ENCODE measurements at places on chromosomes 4 and X.

DNA sequence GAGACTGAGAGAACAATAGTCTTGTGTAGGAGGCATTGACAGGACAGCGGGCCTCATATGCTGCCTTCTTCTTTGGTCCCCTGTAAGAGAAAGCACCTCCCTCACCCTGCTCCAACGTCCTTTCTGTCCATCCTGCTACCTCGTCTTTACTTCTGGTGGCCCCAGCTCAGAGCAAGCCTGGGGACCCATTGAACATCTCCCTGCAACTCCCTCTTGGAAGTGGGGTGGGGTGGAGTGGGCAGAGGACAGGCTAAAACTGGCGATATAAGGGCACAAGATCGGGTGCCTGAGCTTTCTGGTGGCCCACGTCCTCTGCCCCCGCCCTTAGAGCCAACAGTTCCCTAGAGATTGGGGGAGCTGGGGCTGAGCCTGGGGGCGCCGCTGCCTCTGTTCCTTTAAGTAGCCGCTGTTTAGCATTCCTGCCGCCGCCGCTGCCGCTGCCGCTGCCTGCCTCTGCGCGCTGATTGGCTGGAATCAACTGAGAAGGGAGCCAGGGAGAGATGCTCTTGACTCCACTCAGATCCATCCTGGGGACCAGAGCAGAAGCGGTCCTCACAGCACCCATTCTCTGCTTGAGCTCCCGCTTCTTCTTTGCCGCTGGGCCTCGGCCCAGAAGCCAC lies at the start of gene DLG3:
Gene DLG3, plus strand, starts transcription at position 510 of the 620 bp plus-strand sequence. CDS start 367 bp downstream, outside the sequence.
- DNase-seq = no peak

GRCh38 chrX:16212436-16212835 lies 45.2 kb downstream of the MAGEB17 start:
- DNase-seq = no peak

GRCh38 chr4:149676076-149676475 lies 139.6 kb downstream of the IQCM start:
- no peak for DNase-seq

DNA sequence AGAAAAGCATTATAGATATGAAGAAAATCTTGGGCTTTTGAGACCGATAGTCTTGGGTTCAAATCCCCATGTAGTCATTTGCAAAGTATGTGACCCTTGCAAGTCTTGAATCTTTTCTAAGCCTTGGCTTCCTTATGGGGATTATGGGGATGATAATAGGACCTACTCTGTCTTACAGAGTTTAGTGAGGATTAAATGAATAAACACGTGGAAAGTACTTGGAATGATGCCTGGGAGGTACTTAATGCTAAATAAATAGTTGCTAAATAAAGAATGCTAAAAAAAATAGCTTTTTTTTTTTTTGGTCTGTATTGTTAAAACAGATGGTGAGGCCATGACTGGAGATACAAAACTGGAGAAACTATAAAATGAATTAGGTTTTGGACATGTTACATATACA lies 292.7 kb downstream of the GPAT3 start:
- no peak for DNase-seq

- DNase-seq = no peak
Observed at GRCh38 chrX:18348047-18348446, 6.4 kb downstream of the SCML2 start.

- DNase-seq = no peak
Observed at GRCh38 chr4:128285085-128285997, 2.3 kb downstream of the PGRMC2 start.

DNA sequence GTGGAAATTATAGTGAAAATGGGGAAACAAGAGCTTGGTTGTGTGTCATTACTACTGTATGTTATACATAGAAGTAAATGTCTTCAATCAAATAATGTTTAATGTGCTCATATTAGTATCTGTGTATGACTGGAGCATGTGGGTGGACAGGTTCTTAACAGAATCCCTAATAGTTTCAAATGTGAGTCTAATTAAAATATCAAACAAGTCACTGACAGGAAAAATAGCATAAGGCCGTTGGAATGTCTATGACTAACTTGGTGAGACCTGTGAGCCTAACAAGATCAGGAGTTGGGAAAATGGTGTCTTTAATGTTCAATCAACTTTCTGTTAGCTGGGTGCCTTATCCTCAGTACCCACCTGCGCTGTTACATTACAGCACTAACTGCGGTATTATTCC lies 6.2 kb upstream of the CXCL3 start:
- no peak for DNase-seq

GRCh38 chrX:110146521-110146920 lies 143.6 kb downstream of the TMEM164 start:
- DNase-seq = no peak

- no peak for DNase-seq
Observed at GRCh38 chr4:166092797-166093290, 219.8 kb downstream of the TLL1 start.

DNA sequence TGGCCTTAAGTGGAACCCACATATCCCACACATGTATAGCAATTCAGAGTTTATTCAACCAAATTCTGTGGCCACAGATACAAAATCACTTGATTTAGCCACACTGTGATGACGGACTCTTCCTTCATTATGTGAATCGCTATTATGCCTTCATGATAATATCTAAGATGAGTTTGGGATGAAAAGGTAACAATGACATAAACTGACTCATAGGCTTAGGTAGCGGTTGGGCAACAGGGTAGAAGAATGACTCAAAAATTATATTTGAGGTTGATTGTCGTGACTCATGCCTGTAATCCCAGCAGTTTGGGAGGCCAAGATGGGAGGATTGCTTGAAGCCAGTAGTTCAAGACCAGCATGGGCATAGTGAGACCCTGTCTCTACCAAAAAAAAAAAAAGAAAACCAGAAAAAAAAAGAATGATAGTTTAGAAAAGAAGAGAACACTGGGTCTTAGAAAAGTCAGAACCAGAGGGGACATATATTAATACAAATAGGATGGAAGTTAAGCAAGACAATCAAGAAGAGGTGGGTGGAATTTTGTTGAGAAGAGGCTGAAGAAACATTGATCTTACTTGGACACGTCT lies 70.4 kb upstream of the USP9X start:
- no peak for DNase-seq

DNA sequence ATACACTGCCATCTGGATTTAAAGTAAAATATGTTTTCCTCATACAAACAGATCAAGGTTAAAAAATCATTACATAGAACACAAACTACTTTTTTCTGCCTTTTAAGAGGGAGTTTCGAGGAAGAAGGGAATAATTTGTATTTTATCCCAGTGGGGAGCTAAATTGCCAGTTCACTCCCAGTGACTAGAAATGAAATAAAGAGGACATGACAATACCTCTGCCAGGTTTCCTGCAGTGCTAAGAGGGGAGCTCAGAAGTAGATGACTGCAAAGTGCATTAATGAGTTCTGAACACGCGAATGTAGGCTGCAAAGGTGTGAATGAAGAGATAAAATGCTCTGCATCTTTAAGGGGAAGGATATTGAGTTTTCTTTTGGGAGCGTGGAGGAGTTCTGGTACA lies 69.7 kb downstream of the SRPX start:
- no peak for DNase-seq

- no peak for DNase-seq
Observed at GRCh38 chrX:96540111-96540631, 144.5 kb upstream of the DIAPH2 start.

Measured in stimulated activated CD4-positive, alpha-beta T cell treated with anti-CD3 and anti-CD28 coated beads, TNF-alpha, amount 100 ng/mL, for 24 hours (primary cell).